ENCODE measurements at places on chromosomes 3 and 15.

- no peak for DNase-seq
These were observed 209.7 kb downstream of the WDR72 start for GRCh38 chr15:53549697-53550305.

DNA sequence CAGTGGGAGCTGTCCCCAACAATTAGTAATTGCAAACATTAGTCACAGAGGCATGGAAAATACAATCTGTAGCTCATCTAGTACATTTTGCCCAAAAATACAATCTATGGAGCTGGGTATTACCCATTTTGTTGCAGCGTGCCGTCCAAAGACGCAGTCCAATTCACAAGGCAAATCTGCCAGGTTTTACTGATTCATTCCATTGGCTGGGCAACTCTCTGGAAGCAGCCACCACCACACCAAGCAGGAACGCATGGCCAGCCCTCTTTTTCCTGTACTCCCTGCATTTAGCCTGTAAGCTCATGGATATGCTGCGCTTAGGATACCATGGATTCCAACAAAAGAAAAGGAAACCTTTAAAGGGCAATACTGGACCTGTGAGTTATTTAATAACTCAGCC lies 60.5 kb upstream of the ARRDC4 start:
- DNase-seq = no peak

DNA sequence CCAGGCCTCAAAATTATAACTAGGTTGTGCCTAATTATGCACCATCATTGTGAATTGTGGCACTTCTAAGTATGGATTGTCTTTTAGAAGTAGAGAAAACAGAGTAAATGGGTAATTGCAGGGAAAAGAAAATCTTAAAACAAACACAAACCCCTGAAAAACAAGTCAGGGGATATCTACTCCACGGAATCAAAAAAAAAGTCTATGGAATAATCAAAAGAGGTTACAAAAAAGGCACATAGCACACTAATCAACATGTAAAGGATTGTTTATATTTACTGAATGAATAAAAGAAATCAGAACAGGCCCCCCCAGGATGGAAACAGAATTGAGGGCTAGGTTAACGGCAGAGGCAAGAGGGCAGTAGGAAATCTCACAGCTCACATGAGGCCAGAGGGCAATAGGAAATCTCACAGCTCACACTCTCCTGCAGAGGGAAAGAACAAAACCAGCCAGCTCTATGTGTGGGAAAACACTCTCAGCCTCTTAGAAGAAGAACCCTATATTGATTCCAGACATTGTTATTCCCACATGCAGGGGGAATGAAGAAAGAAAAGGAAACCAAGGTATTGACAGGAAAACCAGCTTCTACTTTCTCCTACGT lies 72.7 kb upstream of the FNDC3B start:
- DNase-seq = no peak

DNA sequence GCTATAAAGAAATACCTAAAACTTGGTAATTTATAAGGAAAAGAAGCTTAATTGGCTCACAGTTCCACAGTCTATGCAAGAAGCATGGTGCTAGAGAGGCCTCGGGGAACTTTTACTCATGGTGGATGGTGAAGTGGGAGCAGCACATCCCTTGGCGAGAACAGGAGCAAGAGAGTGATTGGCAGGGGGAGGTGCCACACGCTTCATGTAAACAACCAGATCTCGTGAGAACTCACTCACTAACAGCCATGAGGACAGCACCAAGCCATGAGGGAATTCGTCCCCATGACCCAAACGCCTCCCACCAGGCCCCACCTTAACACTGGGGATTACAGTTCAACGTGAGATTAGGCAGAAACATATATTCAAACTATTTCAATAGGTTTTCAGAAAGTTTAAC lies 28.0 kb downstream of the GABRB3 start:
- no peak for DNase-seq

DNA sequence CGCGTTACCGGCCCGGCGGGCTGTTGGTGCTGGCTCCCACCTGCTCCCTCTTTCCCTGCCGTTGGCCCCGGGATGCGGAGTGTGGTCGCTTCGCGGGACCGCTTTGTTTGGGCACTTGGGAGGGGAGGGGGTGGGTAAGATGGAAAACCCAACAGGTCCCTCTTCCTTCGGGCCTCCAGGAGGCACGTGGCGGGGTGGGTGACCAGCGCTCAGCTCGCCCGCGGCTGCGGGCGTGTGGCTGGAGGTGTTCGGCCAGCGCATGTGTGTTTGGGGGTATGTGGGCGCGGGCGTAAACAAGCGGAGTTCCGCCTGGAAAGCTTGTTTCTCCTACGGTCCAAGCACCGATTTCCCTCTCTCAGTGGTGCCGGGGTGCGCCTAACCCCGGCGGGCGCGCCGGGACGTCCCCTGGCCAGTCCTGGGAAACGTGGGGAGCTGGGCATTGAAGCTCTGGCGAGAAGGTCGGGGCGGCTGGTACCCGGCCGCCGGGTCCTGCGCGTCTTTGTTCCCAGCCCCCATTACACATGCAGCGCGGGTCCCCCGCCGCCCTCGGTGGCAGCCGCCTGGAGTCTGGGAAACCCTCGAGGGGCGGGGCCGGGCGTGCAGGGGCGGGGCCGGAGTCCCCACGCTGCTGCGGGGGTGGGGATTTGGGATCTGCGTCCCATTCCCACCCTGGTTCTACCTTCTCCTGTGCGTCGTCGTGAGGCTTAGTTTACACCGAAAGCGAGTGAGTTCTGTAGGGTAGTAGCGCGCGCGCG lies 1.4 kb downstream of the ACVR2B start:
- DNase-seq = peak; percentile 4

GRCh38 chr3:188947401-188948280 lies 224.1 kb upstream of the TPRG1 start:
- peak; percentile 98 for DNase-seq

GRCh38 chr3:144957398-144958101 lies 985.9 kb downstream of the DIPK2A start:
- DNase-seq = peak; percentile 67

GRCh38 chr3:66483006-66483405 lies 17.8 kb downstream of the LRIG1 start:
- DNase-seq = no peak

- DNase-seq = no peak
These were observed 61.8 kb upstream of the RPL32 start for GRCh38 chr3:12903000-12903800.

- no peak for DNase-seq
These were observed 3.8 kb upstream of the PLXNA1 start for GRCh38 chr3:126979046-126979628.

GRCh38 chr3:33881156-33882064 lies 83.0 kb downstream of the PDCD6IP start:
- no peak for DNase-seq

DNA sequence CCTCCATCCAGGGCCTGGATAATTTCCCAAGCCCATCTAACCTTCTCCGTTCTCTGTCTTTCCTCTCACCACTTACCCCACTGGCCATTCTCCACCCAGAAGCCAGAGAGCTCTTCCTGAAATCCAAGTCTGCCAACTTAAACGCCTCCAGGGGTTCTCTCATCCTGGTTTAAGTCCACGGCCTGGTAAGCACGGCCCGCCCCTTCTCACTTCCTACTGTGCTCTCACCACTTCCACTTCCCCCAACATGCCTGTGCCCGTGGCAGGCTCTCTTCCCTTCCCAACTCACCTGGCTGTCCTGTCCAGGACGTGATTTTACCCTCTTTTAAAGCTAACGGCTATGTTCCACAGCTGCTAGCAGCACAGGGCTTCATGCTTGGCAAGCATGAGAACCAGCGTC lies 1.7 kb upstream of the CX3CR1 start:
- DNase-seq = no peak

GRCh38 chr15:93257920-93258319 lies 168.9 kb upstream of the RGMA start:
- no peak for DNase-seq

DNA sequence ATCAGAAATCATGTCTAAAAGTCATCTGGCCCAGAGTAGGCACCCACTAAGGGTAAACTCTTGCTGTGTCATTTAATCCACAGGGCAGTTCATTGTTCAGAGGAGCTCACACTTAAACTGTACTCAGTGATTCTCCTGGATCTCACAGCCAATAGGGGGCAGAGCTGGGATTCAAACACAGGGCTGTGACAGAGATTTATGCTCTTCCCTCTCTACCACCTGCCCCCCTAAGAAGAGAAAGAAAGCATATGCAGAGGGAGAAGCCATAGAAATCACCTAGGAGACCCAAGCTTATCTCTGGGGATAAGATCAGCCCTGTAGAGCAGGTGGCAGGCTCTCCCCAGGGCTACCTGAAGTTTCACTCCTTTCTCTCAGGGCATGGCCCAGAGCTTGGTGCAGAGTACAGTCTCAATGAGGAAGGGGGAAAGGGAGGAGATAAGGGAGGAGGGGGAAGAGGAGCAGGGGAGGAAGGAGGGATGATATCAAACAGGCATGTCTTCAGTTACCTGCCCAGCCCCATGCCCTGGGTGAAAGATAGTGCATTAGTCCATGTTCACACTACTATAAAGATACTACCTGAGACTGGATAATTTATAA lies 51.8 kb upstream of the ADPGK start:
- peak; percentile 92 for DNase-seq

DNA sequence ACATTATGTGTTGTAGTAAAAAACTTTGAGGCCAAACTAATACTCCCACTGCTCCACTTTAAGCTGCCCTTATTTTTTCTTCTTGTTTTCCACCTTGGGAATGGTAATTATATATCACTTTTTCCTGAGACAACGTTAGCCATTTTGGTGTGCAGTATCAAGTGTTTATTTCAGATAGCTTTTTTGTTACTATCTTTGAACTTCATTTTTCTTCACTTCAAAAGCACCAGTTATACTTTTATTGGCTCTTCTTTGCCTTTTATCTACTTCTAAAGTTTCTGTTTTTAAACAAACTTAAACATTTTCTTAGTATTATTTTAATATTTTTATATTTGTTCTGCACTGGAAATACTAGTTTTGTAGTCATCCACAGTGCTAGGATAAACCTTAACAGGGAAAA lies 6.5 kb downstream of the TOPAZ1 start:
- no peak for DNase-seq

- no peak for DNase-seq
These were observed 105.5 kb downstream of the SLC25A26 start for GRCh38 chr3:66326340-66326739.

- DNase-seq = no peak
These were observed 89.2 kb downstream of the RBPMS2 start for GRCh38 chr15:64686130-64686735.

DNA sequence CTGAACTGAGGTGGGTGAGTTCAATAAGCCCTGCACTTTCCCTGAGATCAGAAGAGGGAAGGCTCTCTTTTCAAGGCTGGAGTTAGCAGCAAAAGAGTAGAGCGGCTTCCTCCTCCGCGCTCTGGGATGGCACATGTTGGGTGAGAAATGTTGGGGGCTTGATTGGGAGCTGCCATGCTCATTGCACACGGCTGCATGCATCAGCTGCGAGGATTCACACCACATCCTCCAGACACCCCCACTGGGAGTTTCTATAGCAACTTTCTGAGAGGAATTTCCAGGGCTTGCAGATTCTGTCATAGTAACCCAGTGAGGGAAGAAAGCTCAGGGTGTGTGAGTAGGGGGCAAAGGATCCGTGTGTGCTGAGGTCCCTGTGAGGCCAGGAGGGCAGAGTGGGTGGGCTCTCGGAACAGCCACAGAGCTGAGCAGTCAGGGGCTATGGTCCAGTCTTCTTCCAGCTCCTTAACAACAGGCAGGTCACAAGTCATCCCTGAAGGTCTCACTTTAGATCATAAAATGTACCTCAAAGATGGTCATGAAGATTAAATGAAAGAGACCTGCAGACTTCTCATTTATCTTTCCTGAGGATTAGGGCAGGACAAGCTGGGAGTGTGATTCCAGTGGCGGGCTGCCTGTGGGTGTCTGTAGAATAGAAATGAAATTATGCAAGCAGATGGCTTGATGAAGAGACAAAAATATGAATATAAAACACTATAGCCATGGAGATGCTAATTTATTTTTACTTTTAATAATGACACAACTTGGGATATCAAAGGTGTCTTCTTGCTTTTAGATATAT lies 75.7 kb upstream of the CHRNA7 start:
- no peak for DNase-seq

- no peak for DNase-seq
These were observed 6.3 kb upstream of the UBE2Q2 start for GRCh38 chr15:75836959-75837334.

DNA sequence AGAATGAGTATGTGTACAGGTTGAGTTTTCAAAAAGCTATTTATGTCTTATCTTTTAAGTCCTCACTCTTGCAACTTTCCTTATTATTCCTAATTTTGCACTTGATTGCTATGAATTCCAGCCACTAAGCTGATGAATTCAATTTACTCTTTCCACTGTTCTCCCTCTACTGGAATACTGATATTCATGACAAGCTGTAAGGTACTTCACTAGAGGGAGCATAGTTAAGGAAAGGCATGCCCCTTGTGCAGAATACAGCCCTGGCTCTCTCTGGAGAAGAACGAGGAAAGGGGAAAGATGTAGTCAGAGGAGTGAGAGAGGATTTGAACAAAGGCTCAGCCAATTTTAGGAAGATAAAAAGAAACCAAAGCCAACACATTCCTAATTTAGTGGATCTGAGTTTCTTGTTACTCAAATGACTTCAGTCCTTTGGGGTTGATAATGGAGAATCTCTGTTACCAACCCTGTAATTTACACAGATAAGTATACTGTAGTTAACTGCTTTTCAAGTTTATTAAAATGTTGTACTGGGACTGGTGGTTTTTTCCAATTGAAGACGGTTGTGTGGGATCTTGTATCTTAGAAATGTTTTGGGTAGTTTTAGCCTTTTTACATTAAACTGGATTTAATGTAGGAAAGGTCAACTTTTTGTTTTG lies 4.0 kb downstream of the SCAANT1 start:
- no peak for DNase-seq

DNA sequence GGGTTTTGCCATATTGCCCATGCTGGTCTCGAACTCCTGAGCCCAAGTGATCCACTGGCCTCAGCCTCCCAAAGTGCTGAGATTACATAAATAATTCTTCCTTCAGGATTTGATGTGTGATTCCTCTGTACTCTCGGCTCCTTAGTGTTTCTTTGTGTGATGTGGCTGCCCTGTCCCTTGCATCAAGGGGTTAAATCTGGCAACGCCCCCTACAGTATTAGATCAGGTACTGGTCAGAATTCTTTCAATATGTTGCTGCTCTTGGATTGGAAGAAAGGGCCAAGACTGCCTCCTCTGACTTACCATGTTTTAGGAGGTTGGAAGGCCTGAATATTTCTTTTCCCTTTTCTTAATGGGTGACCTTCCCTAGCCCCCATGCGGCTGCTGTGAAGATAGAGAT lies 390.6 kb upstream of the WNT5A start:
- no peak for DNase-seq

DNA sequence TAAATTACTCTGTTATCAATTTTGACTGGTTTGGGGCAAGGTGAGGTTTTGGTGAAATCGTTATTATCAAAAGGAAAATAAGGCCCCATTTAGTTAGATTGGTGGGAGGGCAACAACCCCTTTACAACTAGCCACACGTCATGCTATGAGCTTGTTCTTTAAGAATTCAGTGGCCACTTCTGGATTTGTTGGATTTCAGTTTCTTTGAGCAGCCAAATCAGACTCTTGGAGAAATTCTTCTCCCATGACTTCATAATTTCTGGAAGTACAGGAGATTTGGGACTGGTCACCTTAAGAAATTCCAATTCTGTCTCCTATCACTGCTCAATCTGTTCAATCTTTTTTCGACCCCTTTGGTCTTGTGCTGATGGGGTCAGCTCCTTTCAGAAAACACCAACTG lies 14.8 kb upstream of the WNT5A start:
- no peak for DNase-seq

- no peak for DNase-seq
These were observed 157.9 kb downstream of the TLE3 start for GRCh38 chr15:69939513-69940440.

GRCh38 chr3:55483196-55484095 lies 3.7 kb downstream of the WNT5A start:
- no peak for DNase-seq

GRCh38 chr3:117580806-117581205 lies 871.2 kb downstream of the TUSC7 start:
- peak; percentile 55 for DNase-seq

GRCh38 chr3:129428376-129429079 lies at the start of gene EFCAB12:
EFCAB12 (minus strand) TSS chr3:129428636; CDS start chr3:129428488, 148 bp downstream.
- DNase-seq = peak; percentile 79
